Mesothelial cell of epicardium (in vitro differentiated cells): ENCODE measurements at places on chromosomes 12 and 14. TPM values are rescaled to one million over a fixed set of nuclear protein-coding genes. Genes with fewer than 3 reads are reported as not detected.

Gene COPS7A
- total RNA-seq: 34.1 to 37.6 TPM (median 34.8 TPM) in 3 replicates

Gene AKAP3
- 1.0 to 1.6 TPM (median 1.5 TPM) in 3 replicates for total RNA-seq

Gene SOAT2
- 0.13 to 0.40 TPM (median 0.20 TPM) in 3 replicates for total RNA-seq

Gene RERG
- total RNA-seq: 28.6 to 34.0 TPM (median 33.3 TPM) in 3 replicates

Gene LYZ
- total RNA-seq: 0.34 to 0.60 TPM (median 0.47 TPM) in 3 replicates

GRCh38 chr12:124308741-124309140 is 13.8 kb downstream of the RFLNA start:
- no peak for DNase-seq

DNA sequence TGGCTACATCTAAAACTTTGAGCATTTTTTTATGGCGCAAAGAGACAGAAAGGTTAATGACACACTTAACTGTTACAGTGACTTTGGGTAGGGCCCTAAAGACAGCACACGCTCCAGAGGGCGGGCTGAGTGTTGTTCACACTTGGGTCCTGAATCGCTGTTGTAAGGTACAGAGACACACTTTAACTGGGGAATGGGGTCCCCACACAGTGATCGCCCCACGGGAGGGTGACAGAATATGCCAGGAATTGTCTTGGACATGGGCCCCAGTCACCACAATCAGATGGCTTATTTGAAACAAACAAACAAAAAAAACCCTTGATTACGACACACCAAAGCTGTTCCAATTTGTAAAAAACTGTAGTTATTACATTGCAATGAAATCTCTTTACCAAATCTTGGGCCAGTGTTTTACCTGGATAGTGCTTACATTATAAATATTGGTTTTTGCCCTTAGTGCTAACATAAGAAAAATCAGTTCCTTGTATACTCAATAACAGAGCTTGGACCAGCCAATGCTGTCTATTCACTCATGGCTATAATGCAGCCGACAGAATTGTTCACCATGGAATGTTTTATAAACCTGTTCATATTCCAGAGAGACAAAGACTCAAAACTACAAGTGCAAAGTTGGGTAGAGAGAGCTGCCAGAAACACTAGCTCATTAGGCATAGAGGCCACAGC is 28.3 kb downstream of the KCTD10 start:
- no peak for DNase-seq

DNA sequence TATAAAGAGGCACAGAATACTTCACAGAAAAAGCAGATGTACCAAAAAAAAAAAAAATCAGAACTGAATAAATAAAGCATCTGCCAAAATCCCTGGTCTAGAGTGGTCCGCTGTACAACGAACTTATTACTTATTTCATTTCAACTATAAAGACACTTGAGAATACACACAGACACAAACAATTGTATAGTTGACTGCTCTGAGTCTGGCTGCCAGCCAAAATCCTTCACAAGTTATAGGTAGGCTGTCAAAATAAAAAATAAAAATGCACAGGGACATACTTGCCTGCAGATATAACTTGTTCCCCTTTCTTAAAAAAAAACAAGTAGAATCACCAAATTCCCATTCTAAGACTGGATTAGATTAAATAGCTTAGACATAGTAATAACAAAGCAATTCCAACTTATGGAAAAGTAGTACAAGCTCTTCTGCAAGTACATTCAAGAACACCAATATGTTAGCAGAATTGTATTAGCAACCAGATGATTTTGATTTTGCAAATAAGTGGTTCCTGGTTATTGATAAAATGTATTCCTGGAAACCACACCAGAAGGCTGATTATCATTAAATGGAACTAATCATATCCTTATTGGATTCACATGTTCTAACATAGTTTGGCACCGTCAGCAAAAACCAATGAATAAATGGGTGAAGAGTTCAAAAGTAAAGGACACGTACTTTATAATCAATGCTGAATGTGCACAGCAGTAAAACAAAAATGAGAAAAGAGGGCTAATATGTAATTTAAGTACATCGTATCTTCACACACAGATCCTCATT is 248.5 kb downstream of the NELL2 start:
- DNase-seq: no peak

DNA sequence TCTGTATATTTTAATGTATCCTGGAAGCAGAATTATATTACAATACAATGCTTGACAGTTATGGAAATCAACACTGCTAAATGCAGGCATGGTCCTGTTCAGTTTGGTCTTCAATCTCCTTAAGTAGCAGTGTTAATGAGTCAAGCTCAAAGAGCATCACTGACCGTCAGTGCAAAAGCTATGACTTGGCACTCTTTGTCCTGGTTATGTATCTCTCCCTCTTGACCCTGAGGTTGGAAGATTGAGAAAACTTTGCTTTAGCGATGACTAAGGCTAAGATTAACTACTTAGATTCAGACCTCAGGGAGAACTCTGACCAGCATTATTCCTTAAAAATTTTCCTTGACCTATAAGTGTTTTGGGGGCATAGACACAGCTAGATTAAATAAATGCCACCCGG is 10.9 kb downstream of the CLEC7A start:
- DNase-seq: no peak

- DNase-seq: no peak
These were observed 2.7 kb downstream of the AP1G2 start for GRCh38 chr14:23564876-23565275.

- DNase-seq: no peak
These were observed 100.8 kb downstream of the PPHLN1 start for GRCh38 chr12:42426746-42427145.

DNA sequence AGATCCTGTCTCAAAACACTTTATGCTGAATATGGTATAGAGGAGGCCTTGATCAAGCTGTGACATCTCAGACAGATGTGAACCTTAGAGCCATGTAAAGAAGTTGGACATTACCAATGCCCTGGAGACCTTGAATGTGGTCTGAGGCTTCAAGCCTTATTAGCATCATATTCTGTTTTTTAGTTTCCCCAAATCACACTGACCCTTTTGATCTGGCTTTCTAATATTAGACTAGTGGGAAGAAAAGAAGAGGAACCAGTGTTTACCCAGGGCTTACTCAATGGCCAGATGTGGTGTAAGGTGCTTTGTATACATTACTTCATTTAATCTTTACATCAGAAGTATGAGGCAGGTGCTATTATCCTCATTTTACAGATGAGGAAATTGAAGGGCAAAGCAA is 10.6 kb upstream of the TBPL2 start:
- DNase-seq: no peak

GRCh38 chr14:56633544-56633943 is 53.9 kb downstream of the TMEM260 start:
- DNase-seq: no peak

- no peak for DNase-seq
These were observed 80.2 kb downstream of the KCNA5 start for GRCh38 chr12:5123921-5124320.

DNA sequence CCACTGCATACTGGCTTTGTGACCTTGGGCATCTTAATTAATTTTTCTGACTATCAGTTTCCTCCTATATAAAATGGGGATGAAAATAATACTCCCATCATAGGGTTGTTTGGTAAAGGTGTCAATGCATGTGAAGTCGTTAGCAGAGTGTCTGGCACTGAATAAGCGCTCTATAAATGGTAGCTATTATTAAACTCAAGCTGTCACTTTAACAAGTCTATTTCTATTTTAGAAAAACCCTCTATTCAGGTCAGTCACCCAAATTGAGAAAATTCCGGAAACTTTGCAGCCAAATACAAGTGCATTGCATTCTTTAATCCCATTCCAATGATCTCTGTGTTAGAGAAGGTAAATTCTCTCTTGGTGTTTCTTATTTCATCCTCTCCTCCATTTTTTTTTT is 363.1 kb downstream of the SYT1 start:
- no peak for DNase-seq

DNA sequence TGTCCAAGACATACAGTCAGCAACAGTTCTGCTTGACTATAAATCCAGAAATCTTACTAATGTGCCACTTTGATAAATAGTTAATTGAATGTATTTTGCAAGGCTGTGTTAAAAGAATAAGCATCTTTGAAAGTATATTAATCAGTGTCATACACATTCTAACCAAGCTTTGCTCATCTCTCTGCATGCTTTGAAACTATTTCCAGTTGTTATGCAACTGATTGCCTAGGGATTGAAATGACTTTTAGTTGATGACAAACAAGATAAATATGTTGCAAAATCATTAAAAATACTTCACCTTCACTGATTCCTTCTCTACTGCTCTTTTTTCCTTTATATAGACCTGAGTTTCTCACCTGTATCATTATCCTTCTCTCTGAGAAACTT is 91.3 kb downstream of the AEBP2 start:
- DNase-seq: no peak

- no peak for DNase-seq
These were observed 14.2 kb upstream of the RNU6-8 start for GRCh38 chr14:32217301-32217700.
